Activated T-cell treated with anti-CD3 and anti-CD28 coated beads, Interleukin-2, amount 50 U/mL, for 1 hour (primary cell): ENCODE measurements at places on chromosomes 12 and 14.

DNA sequence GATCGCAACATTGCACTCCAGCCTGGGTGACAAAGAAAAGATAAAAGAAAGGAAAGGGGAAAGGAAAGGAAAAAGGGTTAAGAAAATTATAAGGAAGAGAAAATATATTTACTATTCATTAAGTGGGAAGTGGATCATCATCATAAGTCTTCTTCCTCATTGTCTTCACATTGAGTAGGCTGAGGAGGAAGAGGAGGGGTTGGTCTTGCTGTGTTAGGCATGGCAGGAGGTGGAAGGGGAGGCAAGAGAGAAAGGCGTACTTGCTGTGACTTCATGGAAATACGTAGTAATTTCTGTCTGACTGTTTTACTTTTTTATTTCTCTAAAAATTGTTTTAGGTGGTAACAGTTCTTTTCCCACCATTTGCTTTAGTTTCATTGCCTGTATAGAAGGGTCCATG, 26.2 kb downstream of the FAM177A1 start:
- no peak for DNase-seq

GRCh38 chr12:114851981-114852380, 168.0 kb upstream of the TBX3 start:
- DNase-seq = no peak

GRCh38 chr12:58425481-58426392, 484.4 kb downstream of the ATP23 start:
- no peak for DNase-seq

DNA sequence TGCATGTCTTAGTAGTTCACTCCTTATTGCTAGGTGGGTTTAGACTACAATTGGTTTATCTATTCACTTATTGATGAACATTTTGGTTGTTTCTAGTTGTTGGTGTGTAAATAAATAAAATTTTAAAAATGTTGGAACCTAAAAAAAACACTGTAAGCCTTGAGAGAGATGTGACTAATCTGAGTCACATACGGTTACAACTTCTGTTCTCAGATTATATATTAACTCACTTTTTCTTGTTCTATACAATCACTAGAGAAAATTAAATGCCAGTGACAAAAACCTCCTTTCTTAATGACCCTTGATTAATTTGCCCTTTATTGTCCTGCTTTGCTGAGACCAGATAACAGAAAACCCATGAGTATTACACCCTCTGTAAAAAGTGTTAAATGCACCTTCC, 7.1 kb upstream of the TDG start:
- no peak for DNase-seq

- no peak for DNase-seq
Observed at GRCh38 chr14:27916326-27916725, 850.3 kb upstream of the FOXG1 start.

- DNase-seq = no peak
Observed at GRCh38 chr12:117447665-117448366, 86.4 kb upstream of the NOS1 start.

- DNase-seq = no peak
Observed at GRCh38 chr14:45181806-45182205, 46.1 kb downstream of the FANCM start.

GRCh38 chr12:49021292-49021915, 2.8 kb upstream of the PRKAG1 start:
- DNase-seq = peak; percentile 16

- no peak for DNase-seq
Observed at GRCh38 chr12:100801320-100801719, 6.7 kb downstream of the ANO4 start.
